ENCODE measurements at places on chromosomes 2 and 18.

DNA sequence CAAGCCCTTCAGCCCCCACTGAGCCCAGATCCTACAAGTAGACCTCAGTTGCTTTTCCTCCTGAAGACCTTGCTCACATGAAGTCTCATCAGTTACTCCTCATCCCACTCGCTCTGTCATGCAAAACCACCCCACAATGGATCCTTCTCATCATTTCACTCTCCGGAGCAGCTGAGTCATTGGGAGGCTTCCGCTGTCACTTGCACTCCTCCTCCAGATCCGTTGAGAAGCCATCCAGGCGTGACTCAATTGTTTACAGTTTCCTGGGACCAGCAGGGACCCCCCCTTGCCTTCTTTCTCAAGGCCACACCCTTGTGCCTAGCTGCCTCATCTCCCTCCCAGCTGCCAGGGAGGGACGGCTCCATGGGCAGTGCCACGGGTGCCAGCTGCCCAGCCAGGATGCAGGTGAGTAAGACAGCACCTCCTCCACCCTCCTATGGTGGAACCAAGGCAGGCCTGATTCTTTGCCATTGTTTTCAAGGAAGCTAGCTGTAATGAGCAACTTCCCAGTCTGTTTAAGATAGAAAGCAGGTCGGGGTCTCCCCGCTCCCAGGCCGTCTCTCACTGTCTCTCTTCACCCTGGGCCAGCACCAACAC is 16.3 kb downstream of the GPR55 start:
- DNase-seq: no peak

GRCh38 chr2:81528852-81529480 is 1224.4 kb upstream of the LRRTM1 start:
- no peak for DNase-seq

- peak; percentile 50 for DNase-seq
Measured at GRCh38 chr2:150485871-150486538, 1.5 kb downstream of the RND3 start.

GRCh38 chr2:71783815-71784214 is 330.5 kb downstream of the DYSF start:
- no peak for DNase-seq

DNA sequence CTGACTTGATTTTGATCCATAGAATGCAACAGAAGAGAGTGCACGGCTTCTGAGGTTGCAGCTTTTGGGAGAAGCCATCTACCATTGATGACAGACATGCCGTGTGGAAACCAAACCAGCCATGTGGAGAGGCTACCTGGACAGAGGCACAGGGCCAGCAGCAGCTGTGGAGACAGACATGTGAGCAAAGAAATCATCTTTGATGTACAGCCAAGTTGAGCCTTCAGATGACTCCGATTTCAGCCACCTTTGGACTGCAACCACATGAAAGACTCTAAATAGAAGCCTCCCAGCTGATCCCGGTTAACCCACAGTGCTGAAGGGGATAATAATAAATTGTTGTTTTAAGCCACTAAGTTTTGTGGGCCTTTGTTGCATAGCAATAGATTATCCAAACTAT is 54.2 kb downstream of the TSN start:
- no peak for DNase-seq

DNA sequence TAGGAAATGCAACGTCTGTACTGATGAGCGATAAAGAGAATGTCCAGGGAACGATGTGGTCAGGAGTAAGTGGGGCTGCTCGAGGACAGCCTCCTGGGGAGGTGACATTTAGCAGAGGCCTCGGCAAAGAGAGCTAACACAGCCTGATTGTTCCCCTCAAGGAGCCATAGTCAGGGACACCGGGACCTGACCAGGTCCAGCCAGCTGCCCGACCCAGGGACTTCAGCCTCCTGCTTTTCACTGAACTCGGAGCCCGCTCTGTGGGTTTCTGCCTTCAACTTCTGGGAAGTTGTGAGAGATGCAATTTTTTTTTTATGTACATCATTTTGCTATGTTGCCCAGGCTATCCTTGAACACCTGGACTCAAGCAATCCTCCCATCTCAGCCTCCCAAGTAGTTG is 10.1 kb downstream of the NEU2 start:
- DNase-seq: no peak

- no peak for DNase-seq
Measured at GRCh38 chr2:120964819-120965218, 229.2 kb downstream of the GLI2 start.

DNA sequence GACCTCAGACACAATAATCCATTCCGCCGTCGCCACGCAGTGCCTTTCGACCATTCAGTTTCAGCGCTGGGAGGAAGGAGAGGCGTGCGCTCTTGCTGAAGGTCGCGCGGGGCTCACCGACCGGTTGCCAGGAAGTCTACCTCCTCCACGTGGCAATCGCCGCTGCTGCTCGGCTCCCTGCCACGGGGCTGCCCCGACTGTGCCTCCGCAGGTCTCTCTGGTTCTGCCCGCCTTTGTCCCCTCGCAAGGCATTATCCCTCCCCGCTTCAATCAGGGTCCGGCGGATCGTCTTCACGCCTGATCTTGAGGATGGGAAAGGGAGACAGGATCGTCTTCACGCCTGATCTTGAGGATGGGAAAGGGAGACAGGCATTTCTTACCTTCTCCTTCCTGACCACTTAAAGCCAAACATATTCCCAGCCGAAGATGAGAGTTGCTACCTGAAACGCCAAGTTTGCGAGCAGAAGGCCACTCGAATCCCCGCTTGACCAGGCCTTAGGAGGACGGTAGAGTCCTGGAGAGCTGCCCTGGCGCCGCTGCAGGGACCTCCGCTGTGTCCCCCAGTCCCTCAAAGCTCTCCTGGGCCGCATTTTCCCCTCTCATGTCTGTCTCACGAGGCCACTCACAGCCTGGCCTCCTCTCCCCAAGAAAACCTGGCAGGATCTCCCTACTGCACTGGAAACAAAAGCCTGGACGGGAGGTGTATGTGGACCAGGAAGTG is 4.3 kb upstream of the GPR45 start:
- DNase-seq: no peak

- DNase-seq: no peak
Measured at GRCh38 chr2:105977212-105977611, 216.9 kb downstream of the UXS1 start.

- no peak for DNase-seq
Measured at GRCh38 chr2:33497221-33497650, 20.8 kb downstream of the RASGRP3 start.

DNA sequence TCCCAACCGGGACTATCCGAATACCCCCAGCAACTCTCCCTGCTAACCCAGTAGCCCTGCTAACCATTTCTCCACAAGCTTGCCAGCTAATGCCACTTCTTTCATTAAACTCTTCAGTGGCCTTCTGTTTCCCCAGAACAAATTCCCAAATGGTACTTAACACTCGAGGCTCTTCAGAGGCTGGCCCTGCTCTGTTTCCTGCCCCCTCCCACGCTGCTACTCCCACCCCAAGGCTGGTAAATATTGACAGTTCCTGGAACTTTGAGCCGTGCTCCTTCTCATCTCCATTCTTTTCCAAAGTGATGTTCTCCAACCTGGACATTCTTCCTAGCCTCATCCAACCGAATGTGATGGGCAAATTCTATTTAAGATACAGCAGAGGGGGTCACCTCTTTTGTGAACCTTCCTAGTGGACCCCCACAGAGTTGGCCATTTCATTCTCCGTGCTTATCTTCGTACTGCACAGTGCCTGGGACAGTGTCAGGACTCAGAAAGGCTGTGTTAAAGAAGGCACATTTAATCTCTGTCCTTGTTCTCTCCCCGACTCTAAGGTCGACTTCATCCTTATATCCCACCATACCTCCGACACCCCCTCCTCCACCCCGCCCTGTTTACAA is 3.2 kb upstream of the KIDINS220 start:
- no peak for DNase-seq

GRCh38 chr2:88144914-88145497 is 17.1 kb upstream of the FABP1 start:
- no peak for DNase-seq

- no peak for DNase-seq
Measured at GRCh38 chr2:237637429-237638135, 10.2 kb downstream of the LRRFIP1 start.

DNA sequence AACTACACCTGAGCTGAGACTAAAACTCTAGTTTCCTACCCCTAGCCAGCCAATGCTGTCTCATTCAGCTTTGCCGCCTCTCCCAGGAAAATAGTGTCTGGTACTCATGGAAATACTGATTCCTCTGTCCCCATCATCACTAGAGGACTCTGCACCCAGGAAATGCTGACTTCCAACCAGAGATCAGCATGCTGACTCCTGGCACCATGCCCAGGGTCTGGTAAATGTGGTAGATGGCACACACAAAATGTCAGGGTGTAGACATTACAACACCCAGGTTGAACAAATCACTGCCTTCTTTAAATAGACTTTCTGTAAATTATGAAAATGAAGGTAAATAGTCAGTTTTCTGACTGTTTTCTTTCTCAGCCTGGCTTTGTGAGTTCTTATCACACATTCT is 307.3 kb upstream of the CHAC2 start:
- no peak for DNase-seq

- no peak for DNase-seq
Measured at GRCh38 chr2:120552800-120553481, 182.7 kb upstream of the GLI2 start.

DNA sequence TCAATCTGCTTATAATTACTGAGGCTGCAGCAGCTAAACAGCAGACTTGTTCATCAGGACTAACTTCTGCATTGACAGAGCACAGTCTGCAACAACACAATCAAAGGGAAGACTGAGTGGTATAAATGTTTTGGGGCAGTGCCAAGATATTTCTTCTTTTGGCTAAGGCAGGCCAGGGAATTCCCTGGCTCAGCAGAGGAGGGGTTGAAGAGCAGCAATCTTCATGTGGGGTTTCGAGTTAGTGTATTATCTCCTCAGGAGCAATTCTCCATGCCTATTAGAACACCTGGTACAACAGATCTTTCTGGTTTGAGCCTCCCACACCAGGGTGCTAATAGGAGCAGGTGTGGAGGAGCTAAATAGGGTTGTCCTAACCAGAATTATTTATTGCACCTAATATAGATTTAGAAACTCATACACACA is 103.0 kb upstream of the STK17B start:
- DNase-seq: peak; percentile 77

DNA sequence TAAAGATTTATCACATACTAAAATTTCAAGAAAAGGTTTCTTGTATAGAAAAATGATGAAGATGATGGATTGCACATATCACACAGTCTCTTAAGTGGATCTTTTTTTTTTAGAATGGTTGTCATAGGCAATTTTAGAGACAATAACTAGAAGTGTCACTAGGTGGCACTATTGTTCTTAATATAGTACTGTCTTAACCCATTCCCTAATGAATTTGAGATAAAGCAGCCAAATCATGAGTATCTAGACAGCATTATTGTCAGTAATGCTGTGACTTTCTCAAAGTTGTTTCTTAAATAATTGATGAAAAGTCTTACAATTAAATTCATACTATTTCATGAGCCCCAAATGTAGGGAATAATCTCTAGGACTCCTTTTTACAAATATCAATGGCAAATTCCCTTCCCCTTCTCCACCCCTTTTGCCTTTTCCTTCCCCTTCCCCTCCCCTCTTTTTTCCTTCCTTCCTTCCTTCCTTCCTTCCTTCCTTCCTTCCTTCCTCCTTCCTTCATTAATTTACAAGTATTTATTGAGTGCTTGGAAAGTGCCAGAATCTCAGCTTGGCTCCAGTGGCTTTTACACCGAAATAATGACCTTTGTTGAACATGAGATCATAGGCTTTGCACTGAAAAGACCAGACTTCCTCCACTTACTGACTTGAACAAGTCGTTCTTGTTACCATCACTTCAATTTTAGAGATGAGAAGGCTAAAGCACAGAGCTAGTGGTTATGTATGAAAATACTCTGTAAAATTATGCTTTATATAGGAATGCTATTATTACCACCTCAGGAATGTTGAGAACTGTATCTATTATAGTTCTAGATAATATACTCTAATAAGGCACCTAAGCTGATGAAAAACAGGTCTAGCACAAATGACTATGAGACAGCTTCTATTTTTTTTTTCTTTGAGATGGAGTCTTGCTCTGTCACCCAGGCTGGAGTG is 19.8 kb downstream of the MYL12B start:
- DNase-seq: peak; percentile 27

- DNase-seq: no peak
Measured at GRCh38 chr2:213252206-213252605, 32.1 kb upstream of the SPAG16 start.

DNA sequence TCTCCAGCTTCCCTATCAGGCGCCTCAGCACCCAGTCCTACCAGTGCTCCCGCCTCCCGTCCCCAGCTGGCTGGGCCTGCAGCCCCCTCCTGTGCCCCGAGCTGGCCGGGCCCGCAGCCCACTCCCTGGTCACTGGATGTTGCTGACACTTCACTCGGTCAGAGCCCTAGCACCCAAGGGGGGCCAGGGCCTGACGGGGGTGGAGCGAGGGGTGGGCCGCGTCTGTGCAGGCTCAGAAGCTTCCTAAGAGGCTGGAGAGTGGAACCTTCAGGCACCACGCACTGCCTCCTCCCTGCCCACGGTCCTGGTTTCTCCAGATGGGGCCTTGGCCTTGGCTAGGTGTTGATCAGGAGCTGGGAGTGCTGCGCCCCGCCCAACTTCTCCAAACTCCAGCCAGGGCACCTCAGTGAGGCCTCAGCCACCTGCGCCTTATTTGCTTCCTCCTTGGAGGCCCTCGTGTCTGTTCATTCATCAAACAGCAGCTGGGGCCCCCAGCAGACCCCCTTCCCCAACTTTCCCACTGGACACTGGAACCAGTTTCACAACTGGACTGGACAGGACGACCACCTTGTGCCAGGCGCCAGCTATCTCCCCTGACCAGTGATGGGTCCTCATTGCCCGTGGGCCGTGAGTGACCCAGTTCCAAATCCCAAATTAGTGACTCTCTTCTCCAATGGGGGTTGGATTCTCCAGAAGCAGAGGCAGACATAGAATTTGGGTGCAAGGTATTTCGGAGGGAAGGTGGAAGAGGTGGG is 16.7 kb downstream of the CAPN10 start:
- no peak for DNase-seq

DNA sequence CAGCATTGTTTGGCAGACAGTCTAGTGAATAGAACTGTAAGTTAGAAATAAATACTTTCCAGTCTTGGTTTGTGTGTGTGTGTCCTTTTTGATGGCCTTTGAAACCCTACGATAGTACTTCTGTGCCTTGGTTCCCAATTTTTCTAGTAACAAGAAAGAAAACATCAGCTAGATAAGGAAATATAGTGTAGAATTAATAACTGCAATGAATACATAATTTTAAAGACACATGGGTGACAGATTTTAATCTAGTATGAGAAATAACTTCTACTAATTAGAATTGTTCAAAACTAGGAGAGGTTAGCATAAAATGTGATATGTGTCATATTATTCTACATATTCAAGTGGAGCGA is 44.5 kb upstream of the NEMP2 start:
- no peak for DNase-seq

- DNase-seq: no peak
Measured at GRCh38 chr2:39153312-39153711, 32.5 kb upstream of the SOS1 start.

Measured in NCI-H1105 (cell line).